ENCODE measurements at places on chromosomes 6 and 20. TPM values are rescaled to one million over a fixed set of nuclear protein-coding genes. Genes with fewer than 3 reads are reported as not detected.

- peaks cover 4% of the 10 kb centered on the region for H3K4me1 ChIP-seq
- H3K36me3 ChIP-seq = no peaks in the 10 kb centered on the region
- no peak overlapping the region for H3K4me3 ChIP-seq
Measured at GRCh38 chr20:51497542-51498467, 44.7 kb downstream of the NFATC2 start.

DNA sequence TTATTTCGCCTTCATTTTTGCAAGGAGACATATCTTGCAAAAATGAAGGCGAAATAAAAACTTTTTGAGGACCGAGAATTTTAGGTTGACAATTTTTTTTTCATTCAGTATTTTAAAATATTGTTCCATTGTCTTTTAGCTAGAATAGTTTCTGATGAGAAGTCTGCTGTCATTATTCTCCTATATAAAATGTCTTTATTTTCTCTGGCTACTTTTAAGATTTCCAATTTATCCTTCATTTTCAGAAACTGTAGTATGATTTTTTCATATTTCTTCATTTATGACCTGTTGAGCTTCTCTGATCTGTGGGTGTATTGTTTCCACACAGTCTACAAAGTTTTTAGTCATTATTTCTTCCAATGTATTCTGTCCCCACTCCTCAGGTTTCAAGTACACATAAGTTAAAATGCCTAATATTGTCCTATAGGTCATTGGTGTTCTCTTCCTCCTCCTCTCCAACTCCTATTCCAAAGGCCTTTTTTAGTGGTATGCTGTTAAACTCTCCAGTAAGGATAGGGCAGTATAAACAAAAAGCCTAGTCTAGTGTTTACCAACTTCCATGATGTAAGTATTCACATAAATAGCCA is 15.7 kb downstream of the AHI1 start:
- H3K27ac ChIP-seq = no peak overlapping the region
- H3K4me1 ChIP-seq = no peaks in the 10 kb centered on the region
- DNase-seq = no peak

GRCh38 chr6:129667034-129667433 is 42.9 kb downstream of the ARHGAP18 start:
- DNase-seq = no peak
- H3K36me3 ChIP-seq = no peaks in the 10 kb centered on the region
- H3K27me3 ChIP-seq = no peaks in the 10 kb centered on the region
- peaks cover 74% of the 10 kb centered on the region for H3K4me1 ChIP-seq

- no peak for DNase-seq
- peaks cover 36% of the 10 kb centered on the region for H3K4me1 ChIP-seq
- no peaks in the 10 kb centered on the region for H3K27me3 ChIP-seq
- H3K4me3 ChIP-seq = no peak overlapping the region
- H3K27ac ChIP-seq = no peak overlapping the region
Measured at GRCh38 chr6:131001111-131001736, 61.8 kb downstream of the EPB41L2 start.

GRCh38 chr6:109239651-109240321 is 142.5 kb downstream of the CD164 start:
- no peak overlapping the region for H3K4me3 ChIP-seq
- no peak for DNase-seq
- H3K27ac ChIP-seq = no peak overlapping the region
- H3K36me3 ChIP-seq = no peaks in the 10 kb centered on the region

The DLL1 gene
- total RNA-seq = 6.0 TPM

The SF3B5 gene
- total RNA-seq = 45.7 TPM

Data from body of pancreas (tissue), 4 donors.